Femur (tissue), 1 donor: ENCODE measurements at places on chromosomes 1 and 21.

DNA sequence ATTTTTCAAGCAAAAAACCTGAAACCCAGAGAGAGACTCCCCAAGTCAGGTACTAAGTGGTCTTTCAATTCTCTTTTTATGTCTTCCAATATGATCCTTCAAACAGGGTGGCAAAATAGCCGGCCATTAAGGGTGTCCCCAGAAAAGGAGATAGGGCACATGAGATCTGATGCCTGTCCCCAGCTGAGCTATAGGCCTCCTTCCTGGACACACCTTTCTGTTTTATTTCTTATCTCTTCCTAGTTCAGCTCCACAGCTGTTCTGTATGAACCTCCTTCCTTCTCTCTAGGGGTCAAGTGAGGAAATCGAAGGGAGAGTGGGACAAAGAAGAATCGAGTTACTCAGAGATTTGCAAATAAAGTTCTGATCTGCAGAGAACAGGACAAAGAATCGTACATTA lies 112.4 kb upstream of the ATP1A1 start:
- DNase-seq = no peak

DNA sequence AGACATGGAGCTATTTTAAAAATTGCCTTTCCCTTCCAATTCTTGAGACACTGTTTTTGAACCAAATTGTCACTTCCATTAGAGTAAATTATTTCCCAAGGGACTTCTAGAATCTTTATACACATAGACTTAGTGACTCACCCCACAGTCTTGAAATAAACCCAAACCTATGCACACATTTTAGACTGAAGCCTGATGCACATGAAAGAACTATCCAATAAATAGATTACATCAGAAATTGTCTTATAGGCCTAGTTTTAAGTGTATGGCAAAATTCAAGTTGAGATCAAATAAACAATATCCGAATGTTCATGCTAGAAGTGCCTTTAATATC lies 32.2 kb upstream of the ZNF326 start:
- no peak for DNase-seq

GRCh38 chr1:66761221-66761620 lies 9.0 kb downstream of the DYNLT5 start:
- no peak for DNase-seq

GRCh38 chr1:72288886-72289285 lies 6.5 kb upstream of the NEGR1 start:
- no peak for DNase-seq

DNA sequence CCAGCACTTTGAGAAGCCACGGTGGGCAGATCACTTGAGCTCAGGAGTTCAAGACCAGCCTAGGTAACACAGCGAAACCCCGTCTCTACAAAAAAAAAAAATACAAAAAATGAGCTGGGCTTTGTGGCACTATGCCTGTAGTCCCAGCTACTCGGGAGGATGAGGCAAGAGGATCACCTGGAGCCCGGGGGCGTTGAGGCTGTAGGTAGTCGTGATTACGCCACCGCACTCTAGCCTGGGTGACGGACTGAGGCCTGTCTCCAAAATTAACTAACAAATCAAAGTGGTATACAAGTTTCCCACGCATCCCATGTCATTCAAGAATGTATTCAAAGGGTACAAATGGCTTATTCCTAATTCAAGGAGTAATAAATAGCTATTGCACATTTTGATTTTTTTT lies 2.4 kb downstream of the AUNIP start:
- no peak for DNase-seq

GRCh38 chr1:26410706-26411623 lies at the start of gene LIN28A:
Gene LIN28A (plus strand): TSS chr1:26410817. CDS start chr1:26410892, 75 bp downstream.
- no peak for DNase-seq

- DNase-seq = no peak
Measured at GRCh38 chr1:157659576-157660247, 40.9 kb downstream of the FCRL3 start.

- DNase-seq = no peak
Measured at GRCh38 chr1:51203121-51203873, 32.8 kb upstream of the RNF11 start.
